ENCODE measurements at places on chromosomes 13 and 19.

DNA sequence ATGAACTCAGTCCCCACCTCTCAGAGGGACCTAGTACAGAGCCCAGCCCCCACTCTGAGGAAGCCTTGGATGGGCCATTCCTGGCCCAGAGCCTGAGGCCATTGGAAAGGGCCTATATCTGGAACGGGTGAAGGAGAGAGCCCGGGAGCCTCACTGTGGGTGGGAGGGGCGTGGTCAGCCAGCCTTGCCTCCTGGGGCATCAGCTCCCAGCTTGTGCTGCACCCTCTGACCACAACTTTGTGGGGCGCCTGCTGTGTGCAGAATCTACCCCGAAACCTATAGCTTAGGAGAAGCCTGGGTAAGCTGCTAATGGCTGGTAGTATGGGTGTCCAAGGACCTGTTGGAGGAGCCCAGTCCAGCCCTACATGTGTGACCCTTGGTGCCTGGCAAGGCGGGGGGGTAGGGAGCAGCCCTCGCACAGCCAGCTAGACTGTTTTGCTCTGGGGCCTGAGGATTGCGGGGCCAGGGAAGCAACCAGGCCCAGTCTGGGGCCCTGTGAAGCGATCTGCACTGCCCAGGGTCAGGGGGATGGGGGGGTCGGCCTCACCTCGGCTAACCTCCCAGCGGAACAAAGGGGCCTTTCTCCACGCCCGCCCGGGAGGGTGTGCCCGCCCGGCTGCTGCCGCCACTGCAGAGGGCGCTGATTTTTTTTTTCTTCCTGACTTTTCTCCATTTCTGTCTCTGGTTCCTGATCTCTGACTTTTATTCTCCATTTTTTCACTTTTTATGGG lies 42.3 kb downstream of the LYL1 start:
- peak; percentile 46 for DNase-seq

- DNase-seq = no peak
Measured at GRCh38 chr13:21175656-21176214, 617 bp downstream of the SKA3 start.

GRCh38 chr19:18612051-18612771 lies 459 bp upstream of the TMEM59L start:
- peak; percentile 65 for DNase-seq

DNA sequence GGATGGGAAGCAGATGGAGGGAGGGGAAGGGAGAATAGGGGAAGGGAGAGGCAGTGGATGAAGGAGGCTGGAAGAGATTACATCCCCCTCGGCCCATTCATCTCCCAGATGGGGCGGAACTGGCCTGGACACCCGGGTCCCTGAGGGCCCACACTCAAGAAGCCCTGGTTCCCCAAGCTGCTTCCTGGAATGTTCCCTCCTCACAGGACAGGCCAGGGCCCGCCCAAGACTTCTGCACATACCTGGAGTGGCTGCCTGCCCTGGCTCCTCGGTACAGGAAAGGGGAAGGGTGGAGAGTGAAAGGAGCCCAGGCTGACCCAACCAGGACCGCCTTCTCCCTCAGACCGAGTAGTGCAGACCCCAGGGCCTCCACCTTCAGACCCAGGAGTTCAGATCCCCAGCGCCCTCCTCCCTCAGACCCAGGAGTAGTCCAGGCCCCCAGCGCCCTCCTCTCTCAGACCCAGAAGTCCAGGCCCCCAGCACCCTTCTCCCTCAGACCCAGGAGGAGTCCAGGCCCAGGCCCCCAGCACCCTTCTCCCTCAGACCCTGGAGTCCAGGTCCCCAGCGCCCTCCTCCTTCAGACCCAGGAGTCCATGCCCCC lies 489 bp downstream of the NTF4 start:
- DNase-seq = peak; percentile 20

DNA sequence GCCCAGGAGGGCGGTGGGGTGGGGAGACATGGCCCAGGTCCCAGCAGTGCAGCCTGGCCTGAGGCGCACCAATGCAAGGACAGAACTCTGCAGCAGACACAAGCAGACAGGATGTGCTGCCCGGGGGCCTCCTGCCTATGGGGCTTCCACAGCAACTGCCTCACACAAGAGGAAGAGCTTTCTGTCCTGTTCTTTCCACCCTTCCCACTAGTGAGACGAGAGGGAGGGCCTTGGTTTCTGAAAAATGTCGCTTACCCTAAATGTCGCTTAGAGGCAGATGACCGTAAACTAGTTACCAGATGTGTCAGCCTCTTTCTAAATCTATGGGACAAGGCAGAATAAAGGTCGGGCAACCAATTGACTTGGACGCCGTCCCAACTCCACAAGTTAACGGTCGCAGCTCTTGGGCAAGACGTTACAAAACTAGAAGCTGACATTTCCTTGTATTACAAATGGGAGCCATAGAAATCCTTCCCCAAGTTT lies at the start of gene LAIR1:
LAIR1 (minus strand) TSS at position 157 of the 483 bp plus-strand sequence; CDS start at position 30, 127 bp downstream.
- no peak for DNase-seq

DNA sequence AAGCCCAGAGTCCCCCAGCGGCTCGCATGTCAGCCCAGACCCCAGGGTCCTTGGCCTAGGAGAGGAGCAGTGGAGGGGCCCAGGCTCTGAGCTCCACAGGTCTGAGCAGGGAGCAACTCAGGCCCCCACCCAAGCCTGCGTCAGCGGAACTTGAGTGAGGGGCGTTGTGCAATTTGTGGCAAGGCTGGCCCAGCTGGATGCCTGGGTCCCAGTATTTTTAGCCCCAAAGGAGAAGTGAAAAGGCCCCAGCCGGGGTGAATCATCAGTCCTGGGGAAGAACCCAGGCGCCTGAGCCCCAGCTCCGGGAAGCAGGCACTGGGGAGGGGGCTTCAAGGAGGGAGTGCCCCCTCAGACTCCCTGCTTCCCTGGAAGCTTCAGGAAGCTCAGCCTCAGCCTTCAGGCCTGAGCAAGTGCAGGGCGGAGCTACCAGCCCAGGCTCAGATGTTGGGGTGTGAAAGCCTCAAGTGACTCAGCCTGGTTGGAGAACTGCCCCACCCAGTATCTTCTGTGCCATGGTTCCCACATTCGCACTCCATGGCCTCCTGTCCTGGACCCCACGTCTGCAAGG lies 7.2 kb downstream of the MED29 start:
- peak; percentile 44 for DNase-seq

GRCh38 chr19:42655748-42656147 lies 61.0 kb upstream of the CEACAM8 start:
- no peak for DNase-seq

- no peak for DNase-seq
Measured at GRCh38 chr13:99811067-99811700, 160.4 kb downstream of the ZIC5 start.

- DNase-seq = no peak
Measured at GRCh38 chr13:97020689-97021240, 26.5 kb upstream of the OXGR1 start.

DNA sequence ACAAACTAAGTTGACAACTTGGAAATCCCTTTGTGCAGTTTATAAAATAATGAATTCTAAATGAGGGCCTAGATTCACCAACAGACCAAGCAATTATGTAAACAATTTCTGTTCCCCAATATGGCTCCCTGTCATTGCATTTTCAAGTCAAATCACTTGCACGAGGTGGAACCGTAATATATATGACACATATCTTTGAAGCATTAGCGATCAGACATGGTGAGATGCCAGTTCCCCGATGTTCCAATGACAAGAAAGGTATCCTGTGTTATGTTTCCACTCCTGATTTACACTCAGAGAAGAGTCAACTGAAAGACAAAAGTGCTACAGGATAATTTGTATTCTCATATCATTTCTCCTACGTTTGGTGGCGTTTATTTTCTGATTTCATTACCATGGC lies 108.5 kb upstream of the TDRD3 start:
- no peak for DNase-seq

DNA sequence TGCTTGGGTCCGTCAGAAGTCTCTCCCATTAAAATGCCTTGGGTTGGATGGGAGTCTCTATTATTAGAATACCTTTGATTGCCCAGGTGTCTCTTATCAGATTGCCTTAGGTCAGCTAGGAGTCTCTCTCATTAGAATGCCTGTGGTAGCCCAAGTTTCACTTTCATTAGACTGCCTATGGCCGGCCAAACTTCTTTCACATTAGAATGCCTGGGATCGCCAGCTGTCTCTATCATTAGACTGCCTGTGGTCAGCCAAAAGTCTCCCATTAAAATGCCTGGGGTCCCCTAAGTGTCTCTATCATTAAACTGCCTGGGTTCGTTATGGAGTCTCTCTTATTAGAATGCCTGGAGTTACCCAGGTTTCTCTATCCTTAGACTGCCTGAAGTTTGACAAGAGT lies 1476.7 kb downstream of the UQCRFS1 start:
- DNase-seq = no peak

GRCh38 chr13:25722893-25723292 lies 328.9 kb downstream of the SHISA2 start:
- DNase-seq = no peak

GRCh38 chr13:82206241-82206640 lies 1676.0 kb downstream of the SLITRK1 start:
- DNase-seq = no peak

DNA sequence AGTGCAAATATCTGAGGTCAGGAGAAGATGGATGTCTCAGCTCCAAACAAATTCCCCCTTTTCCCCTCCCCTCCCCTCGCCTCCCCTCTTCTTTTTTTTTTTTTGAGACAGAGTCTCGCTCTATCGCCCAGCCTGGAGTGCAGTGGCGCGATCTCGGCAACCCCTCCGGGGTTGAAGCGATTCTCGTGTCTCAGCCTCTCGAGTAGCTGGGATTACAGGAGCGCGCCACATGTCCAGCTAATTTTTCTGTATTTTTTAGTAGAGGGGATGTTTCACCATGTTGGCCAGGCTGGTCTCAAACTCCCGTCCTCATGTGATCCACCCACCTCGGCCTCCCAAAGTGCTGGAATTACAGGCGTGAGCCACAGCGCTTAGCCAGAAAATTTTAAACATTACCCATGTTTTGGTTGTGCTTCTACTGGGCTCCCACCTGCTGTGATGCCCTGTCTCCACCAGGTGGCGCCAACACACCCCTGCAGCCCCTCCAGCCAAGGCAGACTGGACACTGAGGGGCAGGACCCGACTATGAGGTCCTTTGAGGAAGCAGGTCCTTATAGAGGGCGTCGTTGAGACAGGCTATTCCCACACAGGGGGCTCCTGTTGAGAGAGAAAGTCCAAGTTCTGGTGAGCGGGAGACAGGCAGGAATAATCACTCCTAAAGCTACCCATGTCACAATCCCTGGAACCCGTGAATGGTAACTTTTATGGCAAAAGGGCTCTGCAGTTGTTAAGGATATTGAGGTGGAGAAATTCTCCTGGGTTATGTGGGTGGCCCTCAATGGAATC lies 6.3 kb downstream of the ERICH4 start:
- DNase-seq = peak; percentile 55

DNA sequence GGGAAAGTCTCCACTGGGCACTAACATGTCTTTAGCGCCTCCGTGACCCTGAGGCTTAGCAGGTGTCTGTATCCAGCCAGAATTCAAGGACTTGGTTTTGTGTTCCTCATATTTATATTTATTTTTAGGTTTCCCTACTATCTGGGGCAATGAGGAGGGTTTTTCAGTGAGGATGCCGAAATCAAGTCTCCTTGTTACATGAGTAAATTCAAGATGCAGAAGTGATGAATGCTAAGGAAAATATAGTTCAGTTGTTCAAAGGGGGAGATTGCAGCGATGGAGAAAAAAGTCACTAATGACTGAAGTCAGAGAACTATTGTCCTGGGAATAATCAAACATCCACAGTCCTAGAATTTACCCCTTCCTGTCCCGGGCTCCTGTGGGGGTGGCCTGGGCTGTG lies 791 bp upstream of the ADGRE2 start:
- no peak for DNase-seq

- DNase-seq = no peak
Measured at GRCh38 chr19:48118131-48118517, 7.5 kb upstream of the PLA2G4C start.

DNA sequence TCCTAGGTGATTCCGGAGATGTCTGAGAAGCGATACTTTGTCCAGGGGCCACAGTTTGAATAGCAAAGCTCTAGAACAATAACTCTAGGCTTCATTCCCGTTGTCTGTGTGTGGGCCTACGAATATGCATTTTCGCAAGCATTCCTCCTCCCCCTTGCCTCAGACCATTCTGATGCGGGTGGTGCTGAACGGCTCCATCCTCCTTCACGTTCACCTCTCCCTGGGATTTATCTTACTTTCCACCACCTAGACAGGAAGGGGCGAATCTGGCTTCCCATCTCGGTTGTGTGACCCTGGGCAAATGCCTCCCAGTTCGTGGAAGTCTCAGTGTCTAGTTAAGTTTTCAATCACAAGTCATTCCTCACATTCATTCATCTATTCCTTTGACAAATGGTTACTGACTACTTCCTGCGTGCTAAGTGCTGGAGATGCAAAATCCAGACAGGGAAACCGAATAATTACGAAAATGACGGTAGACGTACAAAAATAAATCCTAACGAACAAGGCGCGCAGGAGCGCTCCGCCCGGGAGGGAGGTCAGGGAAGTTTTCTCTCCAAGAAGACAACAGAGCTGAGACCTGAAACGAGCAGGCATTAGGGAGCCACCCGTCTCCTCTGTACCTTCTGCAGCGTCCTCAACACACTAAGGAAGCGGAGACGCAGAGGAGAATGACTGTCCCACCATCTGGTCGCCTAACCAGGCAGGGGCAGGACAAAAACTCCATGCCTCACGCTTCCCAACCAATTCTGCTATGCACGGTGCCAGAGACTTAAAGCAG lies 1.3 kb upstream of the CNOT3 start:
- DNase-seq = no peak

DNA sequence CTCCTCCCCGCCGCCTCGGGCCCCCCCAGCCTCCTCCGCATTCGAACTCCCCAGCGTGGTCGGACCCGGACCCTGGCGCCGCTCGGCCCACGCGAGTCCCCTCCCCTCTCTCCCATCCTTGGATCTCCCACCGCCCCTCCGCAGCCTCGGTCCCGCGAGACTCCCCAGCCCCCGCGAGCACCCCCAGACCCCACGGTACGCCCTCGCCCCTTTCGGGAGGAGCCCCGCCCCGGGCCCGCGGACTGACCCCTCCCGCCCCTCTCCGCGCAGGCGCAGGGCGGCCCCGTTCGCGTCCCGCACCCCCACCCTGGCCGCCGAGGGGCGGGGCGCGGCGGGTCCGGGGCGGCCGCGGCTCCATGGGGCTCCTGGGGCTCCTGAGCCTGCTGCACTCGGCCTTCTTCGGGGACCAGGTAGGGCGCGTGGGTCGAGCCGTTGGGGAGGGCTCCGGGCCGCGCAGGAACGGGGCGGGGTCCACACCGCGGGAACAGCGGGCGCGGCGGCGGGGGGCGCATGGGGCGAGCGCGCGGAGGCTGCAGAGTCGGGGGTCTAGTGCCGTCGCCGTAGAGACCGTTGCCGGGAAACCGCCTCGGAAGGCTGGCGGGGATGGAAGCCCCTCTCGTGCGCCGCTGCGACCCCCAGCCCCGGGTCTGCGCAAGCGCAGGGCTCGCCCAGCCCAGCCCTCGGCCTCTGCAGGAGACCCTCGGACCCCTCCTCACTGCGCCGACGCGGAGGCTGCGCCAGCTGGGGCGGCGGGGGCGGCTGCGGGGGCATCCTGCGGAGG lies 3.8 kb upstream of the APC2 start:
- peak; percentile 39 for DNase-seq

DNA sequence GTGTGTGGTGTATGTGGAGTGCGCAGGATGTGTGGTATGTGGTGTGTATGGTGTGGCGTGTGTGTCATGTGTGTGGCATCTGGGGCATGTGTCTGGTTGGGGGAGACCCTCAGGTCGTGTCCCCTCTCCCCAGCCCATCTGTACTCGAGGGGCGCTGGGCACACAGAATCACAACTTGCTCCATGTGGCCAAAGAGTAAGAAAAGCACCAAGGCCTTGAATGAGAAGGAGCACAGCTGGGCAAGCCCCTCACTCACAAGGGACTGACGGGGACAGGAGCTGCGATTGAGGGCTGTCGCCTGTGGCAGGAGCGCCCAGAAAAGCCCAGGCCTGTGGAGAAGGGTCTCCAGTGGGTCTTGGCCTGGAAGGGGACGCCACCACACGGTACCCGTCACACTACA lies 62.8 kb downstream of the PEPD start:
- DNase-seq = no peak

- DNase-seq = peak; percentile 56
Measured at GRCh38 chr19:4052993-4053422, 13.7 kb downstream of the ZBTB7A start.

Measured in 8988T (cell line).